Caki2 (cell line): ENCODE measurements at places on chromosomes 6 and 20. TPM values are rescaled to one million over a fixed set of nuclear protein-coding genes. Genes with fewer than 3 reads are reported as not detected.

Gene PKIB
- total RNA-seq, result 45.8 and 89.3 TPM in 2 replicates

Gene EEF1E1
- 217 TPM in 2 replicates for total RNA-seq

Gene ZGPAT
- total RNA-seq, result 44.3 and 49.9 TPM in 2 replicates

Gene SLC17A3
- 1.5 and 29.5 TPM in 2 replicates for total RNA-seq

Gene TCF15
- not detected in 2 replicates for total RNA-seq

DNA sequence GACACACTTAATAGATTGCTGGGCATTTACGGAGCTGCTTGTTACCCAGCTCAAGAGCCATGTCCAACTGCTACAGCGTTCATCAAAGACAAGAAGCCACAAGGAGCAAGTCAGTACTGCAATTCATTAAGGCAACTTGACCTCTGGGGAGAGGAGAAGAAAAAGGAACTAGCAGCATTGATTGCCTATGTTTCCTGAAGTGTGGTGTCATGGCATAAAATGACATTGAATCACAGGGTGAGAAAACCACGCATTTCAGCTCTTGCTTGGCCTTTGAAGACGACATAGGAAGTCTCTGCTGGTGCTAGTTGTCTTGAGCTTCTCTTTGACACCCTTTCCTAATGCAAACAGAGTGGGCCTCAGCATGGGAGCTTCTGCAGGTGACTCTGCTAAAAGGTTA is 139.1 kb downstream of the CDH26 start:
- no peak for DNase-seq

DNA sequence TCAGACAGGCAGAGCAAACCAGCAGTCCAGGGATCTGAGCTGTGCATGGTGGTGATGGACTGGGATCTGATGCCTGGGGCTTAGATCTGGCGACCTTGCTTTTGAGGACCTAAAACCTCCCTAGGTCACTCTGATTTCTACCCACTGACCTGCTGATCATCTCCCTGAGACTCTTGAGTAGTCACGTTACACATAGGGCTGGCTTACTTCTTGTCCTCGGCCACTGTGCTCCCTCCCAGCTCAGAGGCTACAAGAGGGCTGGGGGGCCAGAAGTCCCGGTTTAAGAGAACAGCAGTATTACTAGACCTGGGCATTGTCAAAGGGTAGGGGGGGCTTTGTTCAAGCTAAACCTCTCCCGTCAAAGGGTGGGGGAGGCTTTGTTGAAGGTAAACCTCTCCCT is 5.5 kb downstream of the DYNLT1 start:
- no peak for DNase-seq

GRCh38 chr6:141667580-141668309 is 465.0 kb upstream of the GJE1 start:
- no peak for DNase-seq

DNA sequence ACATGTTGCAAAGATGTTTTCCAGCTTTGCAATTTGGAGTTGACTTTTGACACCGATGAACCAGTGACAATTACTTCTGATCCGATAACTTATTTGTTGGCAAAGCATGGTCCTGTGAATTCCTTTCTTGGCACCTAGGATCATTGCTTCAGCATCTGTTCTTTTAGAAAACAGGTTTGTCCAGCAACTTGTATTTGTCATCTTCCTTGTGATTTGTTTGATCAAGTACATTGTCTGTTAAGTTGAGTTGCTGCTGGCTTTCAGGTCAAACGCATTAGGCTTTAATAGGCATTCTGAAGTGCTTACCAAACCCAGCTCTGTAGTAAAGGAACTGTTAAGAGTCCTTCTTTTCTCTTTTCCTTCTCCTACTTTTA is 192.4 kb upstream of the ZNF217 start:
- no peak for DNase-seq

GRCh38 chr20:10853731-10854130 is 179.9 kb upstream of the JAG1 start:
- DNase-seq, result no peak

GRCh38 chr6:40791004-40791403 is 203.8 kb upstream of the LRFN2 start:
- DNase-seq, result peak; percentile 65
